ENCODE measurements at places on chromosomes 1 and 21. TPM values are rescaled to one million over a fixed set of nuclear protein-coding genes. Genes with fewer than 3 reads are reported as not detected.
A peak's percentile ranks its signal among the peaks of the same experiment; 100 is the strongest.

- no peak for DNase-seq
Measured at GRCh38 chr1:157829210-157829609, 9.3 kb upstream of the FCRL1 start.

DNA sequence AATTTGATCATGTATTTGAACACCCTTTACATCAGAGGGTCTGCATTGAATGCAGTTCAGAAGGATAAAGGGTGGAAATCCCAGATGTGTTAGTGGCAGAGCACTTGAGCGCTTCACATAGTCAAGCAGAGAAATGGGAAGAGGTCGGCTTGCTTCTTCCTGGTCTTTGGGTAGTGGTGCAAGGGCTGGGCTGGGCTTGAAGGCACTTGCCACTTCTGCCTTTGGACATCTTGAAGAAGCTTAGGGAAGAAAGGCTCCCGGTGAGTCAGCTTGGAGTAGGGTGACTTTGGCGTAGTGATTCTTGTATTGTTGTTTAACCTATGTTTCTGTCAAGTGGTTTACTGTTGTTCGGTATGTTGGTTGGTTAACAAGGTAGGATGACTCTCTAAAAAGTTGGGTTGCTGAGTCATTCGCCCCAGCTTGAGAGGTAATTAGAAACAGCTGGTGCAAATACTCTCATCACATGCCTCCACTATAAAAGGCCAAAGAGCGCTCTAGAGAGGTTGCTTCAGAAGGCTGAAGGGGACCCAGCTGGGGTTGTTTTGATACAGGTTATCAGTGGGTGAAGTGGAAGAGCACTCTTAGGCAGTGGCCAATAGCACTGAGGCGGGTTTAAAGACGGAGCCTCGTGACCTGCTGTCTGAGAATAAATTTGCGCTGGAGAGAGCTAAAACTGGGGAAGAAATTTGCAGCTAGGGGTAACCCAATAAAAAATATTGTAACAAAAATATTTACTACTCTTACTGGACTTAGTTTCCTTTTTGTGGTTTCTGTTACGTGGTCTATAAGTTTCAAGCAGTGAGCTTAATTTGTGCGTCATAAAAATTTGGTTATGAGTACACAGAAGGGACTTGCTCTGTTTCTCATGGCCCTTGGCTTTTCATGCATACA, 1.4 kb downstream of the BACH1 start:
- peak; percentile 75 for DNase-seq

The SETD4 gene
- 18.5 TPM for total RNA-seq

The ANGPTL3 gene
- total RNA-seq: not detected

DNA sequence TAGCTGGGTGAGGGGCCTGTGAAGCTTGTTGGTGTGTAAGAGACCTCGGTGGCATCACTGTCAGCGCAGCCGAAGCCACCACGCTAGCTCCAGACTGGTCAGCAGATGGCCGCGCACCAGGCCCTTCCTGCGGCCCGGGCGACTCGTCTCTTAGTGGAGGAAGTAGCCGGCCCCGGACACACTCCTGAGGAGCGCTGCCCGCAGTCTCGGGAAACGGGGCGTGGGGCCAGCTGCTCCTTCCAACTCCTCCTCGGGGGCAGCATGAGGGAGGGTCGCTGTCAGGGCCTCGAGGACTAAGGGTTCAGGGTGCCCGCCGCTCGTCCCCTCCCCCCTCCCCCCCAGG, 20.4 kb downstream of the H3-3A start:
- no peak for DNase-seq

GRCh38 chr1:244820131-244820530, 15.3 kb upstream of the COX20 start:
- DNase-seq: no peak

DNA sequence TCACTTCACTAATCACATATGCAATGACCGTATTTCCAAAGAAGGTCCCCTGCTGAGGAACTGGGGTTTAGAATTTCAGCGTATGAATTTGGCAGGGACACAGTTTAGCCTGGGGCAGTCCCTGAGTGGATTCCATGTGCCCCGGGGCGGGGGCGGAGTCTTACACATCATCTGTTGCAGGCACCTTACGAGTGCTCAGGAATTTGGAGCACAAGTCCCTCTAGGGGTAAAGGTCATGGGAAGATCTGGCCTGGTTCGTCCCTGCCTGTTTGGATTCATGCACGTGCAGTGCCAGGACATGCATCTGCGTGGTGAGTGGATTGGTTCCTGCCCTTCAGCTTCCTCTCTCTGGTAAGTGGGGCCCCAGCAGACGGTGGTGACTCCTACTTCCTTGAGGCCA, 208.3 kb upstream of the C1orf174 start:
- no peak for DNase-seq

DNA sequence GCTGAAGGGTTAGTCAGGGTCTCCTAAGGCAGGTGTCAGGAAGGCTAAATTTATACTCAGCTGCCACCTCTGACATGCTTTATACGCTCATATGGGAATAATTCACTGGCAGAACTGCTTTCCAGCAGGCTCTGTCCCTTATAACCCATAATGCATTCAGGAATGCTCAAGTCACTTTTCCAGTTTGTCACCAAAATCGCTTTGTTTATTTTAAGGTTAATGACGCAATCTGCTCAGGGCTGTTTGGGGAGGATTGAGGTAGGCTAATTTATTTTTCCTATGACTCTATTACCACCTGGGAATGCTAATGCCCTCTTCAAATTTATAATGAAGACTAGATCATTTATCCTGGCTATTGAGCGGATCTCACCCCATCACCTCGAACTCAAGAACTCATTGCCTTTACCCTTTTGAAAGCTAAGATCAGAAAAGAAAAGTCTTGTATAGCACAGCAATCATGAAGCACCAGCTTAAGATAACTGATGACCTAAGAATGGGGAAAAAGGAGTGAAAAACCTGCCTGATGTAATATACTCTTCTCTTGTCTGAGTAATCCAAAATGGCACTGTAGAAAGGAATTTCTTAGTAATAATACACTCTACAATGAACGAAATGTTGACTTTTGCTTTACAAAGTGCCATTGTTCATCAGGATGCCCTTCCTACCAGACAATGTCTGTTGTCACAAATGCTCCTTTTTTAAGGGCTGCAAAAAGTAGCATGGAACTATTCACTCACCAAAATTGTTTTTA, 97.9 kb upstream of the EXO1 start:
- DNase-seq: no peak

Measured in activated CD8-positive, alpha-beta T cell treated with anti-CD3 and anti-CD28 coated beads for 36 hours (primary cell).